Suprapubic skin (tissue), 4 donors: ENCODE measurements at places on chromosomes 1 and 21.

GRCh38 chr21:16597753-16598152 is 868.0 kb downstream of the USP25 start:
- DNase-seq = no peak

- no peak for DNase-seq
Measured at GRCh38 chr1:150082494-150082893, 14.9 kb downstream of the VPS45 start.

GRCh38 chr21:28342212-28342810 is 650.4 kb downstream of the LTN1 start:
- no peak for DNase-seq

DNA sequence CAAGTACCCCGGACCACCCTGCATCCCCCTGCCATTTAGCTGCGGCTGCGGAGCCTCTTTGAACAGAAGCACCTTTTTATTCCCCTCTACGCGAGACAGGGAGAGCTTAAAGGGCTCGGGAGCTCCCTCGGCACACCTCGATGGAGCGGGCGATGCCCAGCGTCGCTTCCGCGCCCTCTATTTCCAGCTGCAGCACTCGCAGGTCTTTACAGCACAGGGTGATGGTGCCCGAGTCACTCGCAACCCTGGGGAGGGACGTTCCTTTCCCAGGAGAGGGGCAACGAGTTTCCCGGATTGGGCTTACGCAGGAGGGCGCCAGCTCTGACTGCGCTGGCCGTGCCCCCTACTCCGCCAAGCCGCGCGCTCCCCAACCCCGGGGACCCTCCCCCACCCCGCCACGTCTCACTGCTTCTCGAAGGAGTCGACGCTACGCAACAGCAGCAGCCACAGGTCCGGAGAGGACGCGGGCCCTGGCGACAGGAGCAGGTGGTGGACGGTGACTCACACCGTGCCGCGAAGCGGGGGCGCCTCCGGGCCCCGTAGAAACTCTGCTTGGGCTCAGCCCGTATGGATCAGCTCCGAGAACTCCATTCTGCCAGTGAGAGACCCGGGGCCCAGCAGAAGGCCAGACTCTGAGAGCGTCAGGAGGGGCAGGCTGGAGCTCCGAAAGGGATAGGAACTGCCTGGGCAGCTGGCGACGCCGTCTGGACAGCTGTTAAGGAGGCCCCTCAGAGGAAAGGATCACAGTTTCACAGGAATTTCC is 5.8 kb upstream of the FAM167B start:
- peak; percentile 84 for DNase-seq

- DNase-seq = no peak
Measured at GRCh38 chr1:75612976-75613375, 2.1 kb upstream of the SLC44A5 start.

GRCh38 chr1:51627672-51628071 is 10.8 kb downstream of the OSBPL9 start:
- DNase-seq = no peak
